Foreskin fibroblast (primary cell): ENCODE measurements at places on chromosomes 5 and 9.

- no peak for DNase-seq
Observed at GRCh38 chr5:76735762-76736545, 20.0 kb downstream of the F2R start.

- DNase-seq = peak; percentile 74
Observed at GRCh38 chr9:107712390-107712789, 222.8 kb upstream of the KLF4 start.

DNA sequence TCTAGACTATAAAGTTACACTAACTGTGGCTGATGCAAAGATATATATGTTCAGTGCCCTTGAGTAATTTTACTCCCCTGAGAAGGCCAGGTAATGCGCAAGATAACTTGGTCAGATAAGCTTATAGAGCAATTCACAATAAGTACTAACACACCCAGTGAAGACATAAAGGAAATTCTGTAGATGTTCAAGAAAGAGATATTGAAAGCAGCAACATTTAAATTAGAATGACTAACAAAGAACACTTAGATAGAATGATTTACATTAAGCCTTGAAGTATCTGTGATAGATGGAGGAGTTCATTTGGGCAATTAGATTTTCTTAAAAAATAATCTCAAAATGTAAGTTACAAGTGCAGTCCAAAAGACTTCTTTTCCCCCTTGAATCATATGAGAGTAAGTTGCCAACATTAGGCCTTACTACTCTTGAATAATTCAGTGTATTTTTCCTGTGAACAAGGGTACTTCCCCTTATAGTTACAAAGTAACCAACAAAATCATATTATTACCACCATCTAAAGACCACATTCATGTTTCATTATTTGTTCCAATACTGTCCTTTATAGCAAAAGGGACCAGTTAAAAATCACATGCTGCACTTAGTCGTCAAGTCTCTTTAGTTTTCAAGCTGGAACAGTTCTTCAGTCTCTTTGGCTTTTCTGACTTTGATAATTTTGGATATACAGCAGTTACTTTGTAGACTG lies 44.4 kb upstream of the ELOVL7 start:
- DNase-seq = no peak

DNA sequence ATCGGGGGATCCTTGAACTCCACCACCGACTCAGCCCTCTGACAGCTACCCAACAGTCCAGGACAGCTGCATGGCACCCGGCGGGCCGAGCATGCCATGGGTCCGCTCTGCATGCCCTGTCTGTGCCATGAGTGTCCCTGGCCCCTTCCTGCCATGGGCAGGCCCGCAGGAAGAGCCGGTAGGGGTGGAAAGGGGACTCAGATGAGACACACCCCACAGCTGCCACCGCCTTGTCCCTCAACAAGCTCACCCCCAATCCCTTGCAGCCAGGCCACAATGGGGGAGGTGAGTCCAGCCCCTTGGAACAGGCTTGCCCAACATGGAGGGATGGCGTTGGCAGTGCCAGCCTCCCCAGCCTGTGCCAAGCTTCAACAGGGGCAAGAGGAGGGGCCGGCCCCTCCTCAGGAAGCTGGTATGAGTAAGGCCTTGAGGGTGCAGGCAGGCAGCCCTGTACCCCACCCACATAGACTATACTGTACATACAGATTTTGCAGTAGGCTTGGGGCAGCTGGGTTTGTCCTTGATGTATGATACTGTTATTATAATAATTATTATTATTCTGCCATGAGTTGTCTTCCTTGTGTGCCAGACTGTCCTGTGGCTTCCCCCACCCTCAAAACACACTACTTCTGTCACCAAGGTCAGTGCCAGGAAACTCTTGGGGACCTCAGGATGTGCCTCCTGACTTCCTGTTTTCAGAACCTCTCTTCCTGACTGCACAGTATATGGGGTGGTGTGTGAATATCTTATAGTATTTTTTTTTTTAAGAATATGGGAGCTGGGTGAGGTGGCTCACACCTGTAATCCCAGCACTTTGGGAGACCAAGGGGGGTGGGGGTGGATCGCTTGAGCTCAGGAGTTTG lies 12.0 kb upstream of the SLC34A1 start:
- no peak for DNase-seq

- DNase-seq = no peak
Observed at GRCh38 chr5:151382576-151382975, 35.2 kb upstream of the SLC36A2 start.

DNA sequence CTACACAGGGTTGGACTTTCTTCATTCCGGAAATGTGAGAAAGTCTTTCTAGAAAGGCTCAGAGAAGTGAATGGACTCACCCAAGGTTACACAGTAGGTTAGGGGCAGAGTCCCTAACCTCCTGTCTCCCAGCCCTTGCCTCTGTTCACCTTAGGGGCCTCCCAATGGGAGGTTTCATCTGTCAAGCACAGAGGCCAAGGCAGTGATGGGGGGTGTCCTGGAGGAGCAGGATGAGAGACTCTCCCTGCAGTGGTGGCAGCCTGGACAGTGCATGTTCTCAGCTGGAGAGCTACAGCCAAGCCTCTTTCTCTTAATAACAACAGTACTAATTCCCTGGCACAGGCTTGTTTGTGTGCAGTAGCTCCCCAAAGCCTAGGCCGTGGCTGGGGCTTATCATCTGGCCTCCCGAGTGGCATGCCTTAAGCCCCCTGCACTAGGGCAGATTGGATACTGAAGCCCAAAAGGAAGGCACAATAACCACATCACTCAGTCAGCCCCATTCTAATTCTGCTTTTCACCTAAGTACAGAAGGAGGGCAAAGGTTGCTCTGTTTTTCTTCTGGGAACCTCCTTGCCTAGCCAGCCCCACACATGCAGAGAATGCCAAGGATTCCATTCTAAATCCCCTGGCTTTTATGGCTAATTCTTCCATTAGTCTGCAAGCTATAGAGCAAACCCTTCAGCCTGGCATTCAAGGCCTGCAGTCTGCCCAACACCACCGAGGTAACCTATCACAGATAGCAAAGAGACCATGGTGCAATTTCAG lies 50.2 kb upstream of the XPA start:
- no peak for DNase-seq

- DNase-seq = no peak
Observed at GRCh38 chr9:71268871-71269635, 147.6 kb upstream of the TRPM3 start.

GRCh38 chr5:78638423-78638822 lies 10.1 kb downstream of the LHFPL2 start:
- DNase-seq = peak; percentile 98

DNA sequence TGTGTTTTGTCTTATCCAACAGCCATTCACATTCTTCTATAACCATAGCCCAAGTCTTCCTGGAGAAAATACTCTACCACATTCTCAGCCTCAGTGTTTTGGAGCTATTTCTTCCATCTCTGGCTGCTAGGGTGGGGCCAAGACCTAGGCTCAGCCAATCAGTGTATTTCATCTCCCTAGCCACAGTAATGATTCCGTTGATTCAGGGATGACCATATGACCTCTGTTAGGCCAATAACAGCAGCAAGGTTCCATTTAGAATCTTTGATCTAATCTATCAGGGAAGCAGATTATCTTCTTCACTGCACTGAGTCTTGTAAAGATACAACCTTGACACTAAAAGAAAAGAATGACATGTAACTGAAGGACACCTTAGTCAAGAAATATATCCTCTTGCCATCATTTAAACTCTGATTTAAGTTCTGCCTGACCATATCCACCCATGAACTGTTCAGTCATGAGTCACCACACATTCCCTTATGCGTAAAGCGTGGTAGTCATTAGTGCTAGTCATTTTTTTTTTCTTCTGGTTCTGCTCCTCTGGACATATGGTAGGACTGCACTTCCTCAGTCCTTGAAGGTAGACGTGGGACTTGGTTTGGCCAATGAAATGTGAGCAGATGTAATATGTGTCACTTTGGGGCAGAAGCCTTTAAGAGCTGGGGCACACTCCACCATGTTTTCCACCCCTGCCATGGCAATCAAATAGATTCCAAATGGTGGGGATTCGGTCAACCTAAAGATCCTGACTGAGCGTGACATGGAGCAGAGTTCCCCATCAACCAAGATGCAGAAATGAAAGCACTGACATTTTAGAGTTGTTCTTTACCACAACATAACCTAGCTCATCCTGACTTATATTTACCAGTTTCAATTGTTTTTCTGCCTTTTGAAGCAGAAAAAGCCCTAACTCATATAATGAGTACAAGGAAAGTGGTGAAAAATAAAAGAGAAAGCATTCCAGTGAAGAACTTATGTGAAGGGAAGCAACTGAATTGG lies 12.7 kb upstream of the PRELID2 start:
- peak; percentile 82 for DNase-seq

DNA sequence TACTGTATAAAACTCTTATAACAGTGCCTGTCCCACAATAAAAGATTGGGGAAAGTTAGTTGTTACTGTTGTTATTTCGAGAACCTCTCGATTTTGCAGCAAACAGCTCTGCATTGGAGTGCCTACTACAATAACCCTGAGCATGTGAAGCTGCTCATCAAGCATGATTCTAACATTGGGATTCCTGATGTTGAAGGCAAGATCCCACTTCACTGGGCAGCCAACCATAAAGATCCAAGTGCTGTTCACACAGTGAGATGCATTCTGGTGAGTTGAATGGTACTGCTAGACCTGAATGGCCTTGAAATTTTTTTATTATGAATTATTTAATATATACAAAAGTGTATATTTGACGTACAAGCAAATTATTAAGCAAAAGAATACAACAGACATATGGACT lies 123.2 kb downstream of the TEX10 start:
- DNase-seq = no peak

- no peak for DNase-seq
Observed at GRCh38 chr5:10339058-10339811, 14.3 kb upstream of the MARCHF6 start.

- peak; percentile 51 for DNase-seq
Observed at GRCh38 chr5:132180134-132180745, 47.4 kb downstream of the P4HA2 start.

- DNase-seq = no peak
Observed at GRCh38 chr9:111195766-111196165, 134.3 kb downstream of the OR2K2 start.

DNA sequence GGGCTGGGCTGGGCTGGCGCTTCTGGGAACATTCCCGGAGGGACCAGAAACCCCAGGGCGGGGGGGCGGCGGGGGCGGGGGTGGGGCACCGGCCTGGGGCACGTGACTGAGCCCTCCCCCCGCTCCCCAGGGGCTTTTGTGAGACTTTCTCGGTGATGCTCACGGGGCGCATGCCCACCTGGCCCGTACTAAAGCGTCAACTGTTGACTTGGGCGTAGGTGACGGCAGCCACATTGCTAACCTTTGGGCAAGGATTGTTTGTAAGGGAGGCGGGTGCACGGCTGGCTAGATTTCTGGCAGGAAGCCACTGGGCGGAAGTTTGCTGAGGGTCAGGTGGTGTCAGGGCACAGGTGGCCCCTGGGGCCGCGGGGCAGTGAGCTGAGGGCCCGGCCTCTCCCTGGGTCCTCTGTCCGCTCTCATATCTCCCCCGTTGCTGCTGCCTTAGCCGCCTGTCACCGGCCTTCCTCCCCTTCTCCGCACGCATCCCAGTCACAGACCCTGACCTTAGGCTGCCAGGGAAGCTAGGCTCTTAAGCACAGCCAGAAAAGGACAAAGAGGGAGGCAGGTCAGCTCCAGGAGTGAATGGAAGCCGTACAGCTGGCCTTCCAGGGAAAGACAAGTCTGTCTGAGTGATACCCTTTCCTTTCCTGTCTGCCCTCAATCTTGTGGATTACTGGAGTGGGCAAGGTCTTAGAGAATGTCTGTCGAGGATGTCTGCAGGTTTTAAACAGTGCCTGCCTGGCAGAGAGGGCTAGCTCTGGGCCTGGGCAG lies 812 bp downstream of the CACFD1 start:
- no peak for DNase-seq

GRCh38 chr9:130756455-130757152 lies 63.0 kb downstream of the EXOSC2 start:
- DNase-seq = no peak

DNA sequence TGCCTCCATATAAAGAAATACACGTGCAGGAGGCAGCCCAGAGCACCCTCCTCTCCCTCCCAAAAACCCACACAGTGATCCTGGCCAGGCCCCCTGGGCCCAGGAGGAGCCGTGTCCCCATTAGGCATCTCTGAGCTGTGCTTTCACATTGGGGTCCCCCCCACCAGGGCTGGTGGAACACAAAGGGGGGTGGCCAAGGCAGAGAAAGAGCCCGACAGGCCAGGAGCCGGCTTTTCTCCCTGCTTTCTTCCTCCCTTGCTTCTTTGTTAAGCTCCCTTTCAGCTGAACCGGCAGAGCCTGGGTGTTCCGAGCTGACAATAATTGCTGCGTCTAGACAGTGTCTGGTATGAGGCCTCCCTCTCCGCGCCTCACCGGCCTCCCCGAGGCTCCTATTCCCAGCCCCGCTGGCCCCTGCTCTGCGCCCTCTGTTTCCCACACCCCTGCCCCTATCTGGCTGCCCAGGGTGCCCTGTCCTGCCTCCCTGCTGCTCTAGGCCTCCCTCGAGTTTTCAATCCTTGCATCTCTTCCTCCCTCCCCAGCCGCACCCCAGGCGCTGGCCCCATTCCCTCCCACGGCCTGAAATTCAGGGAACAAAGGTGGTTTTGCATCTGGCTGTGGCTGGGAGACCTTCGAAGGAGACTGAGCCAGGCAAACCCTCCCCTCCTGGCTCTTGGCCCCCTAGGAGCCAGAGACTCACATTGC lies 120.6 kb downstream of the C9orf50 start:
- DNase-seq = no peak

DNA sequence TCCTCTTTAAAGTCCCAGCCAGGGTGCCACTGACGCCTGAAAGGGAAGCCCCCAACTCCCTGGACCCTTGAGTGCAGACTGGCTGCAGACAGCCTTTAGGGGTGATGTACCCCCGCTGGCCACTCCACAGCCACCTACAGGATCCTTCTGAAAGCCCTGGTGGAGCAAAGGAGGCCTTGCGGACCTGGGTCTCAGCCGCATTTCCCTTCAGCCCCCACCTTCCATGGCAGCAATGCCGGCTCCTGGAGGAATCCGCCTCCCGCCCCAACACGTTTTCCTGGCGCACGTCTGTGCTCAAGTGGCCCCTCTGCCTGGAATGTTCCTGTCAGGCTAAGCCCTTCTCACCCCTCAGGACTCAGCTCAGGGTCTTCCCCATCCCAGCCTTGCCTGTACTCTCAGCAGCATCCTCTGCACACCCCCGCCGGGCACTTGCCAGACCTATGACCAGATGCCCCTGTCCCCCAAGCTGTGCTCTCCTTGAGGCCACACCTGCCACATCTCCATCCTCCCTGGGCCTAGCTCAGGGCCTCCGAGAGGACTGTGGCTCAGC lies 134.1 kb upstream of the RAPGEF1 start:
- no peak for DNase-seq

DNA sequence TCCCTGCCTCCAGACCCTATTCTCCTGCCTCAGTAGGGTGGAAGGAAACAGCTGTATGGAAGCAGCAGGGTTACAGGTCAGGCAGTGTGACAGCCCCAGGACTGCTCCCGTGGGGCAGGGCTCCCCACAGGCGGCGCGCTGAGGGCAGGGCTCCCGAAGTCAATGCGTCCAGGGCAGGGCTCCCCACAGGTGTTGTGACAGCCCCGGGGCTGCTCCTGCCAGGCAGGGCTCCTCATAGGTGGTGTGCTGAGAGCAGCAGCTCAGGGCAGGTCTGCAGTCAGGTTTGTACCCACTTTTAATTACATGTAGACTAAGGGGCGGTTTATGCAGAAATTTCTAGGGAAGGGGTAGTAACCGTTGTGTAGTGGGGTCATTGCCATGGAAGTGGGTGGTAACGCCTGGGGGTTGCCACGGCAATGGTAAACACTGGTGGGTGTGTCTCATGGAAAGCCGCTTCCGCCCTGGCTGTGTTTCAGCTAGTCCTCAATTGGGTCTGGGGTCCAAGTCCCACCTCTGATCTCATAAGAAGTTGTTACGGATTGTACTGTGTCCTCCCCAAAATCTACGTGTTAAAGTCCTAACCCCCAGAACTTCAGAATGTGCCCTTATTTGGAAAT lies 16.7 kb upstream of the TERT start:
- no peak for DNase-seq
